Activated T-helper 1 cell treated with anti-CD3 and anti-CD28 coated beads, Interleukin-2, amount 50 U/mL, for 16 hours (primary cell): ENCODE measurements at places on chromosomes 13 and 19.
A peak's percentile ranks its signal among the peaks of the same experiment; 100 is the strongest.

DNA sequence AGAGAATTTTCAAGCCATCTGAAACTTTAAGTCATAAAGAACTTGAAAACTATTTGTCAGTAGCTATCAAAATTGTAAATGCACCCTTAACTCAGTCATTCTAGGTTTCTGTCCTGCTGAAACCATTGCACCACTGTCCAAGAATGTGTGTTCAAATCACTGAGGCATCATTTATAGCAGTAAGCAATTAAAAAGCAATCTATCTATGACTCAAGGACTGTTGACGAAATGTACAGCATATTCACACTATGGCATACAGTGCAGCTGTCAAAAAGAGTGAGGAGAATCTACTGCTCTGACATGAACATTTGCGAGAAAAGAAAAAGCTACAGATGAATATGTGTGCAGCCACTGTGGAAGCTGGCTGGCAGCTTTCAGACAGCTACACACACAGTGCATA is 71.2 kb downstream of the ING1 start:
- DNase-seq: no peak

GRCh38 chr13:35144166-35144890 is 202.3 kb downstream of the NBEA start:
- no peak for DNase-seq

DNA sequence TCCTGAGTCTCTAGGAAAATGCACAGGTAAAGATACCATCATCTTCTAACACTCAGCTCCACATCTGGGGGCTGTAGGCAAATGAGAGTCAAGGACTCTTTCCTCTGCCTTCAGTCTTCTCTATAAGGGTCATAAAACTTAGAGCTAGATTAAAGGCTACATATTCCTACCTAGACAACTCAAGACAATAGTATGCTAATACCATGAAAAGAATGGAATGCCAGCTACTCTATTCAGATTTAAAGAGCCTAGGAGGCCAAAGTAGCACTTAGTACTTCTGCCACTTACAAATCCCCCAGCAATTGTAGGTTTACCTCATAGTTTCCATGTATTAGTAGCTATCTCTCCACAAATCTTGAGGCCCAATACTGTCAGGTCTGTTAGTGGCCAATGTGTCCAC is 453.0 kb downstream of the SLITRK5 start:
- DNase-seq: no peak

GRCh38 chr13:29937379-29937778 is 87.0 kb upstream of the UBL3 start:
- no peak for DNase-seq

DNA sequence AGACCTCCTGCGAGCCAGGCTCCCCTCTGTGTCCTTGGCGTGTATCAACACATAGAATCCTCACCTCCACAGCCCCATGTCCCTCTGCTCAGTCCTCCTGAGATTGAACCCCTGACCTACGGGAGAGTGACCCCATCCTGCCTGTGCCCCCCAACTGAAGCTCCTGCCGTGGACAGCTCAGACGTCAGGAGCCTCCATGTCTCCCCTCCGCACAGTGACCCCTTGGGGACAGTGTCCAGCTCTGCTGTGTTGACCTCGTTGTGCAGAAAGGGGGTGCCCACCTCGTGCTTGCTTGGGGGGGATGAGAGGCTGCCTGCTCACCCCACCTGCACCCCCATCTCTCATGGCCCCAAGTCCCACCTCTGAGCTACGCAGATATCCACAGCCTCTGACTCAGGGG is 490 bp upstream of the SIGLEC9 start:
- no peak for DNase-seq

DNA sequence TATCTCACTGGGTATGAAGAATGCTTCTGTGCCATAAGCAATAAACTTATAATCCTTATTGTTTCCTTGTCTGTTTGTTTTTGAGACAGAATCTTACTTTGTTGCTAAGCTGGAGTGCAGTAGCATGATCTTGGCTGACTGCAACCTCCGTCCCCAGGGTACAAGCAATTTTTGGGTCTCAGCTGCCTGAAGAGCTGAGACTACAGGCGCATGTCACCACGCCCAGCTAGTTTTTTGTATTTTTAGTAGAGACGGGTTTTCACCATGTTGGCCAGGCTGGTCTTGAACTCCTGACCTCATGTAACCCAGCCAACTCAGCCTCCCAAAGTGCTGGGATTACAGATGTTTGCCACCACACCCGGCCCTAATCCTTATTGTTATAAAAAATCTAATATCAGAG is 112.5 kb downstream of the MYO16 start:
- no peak for DNase-seq

DNA sequence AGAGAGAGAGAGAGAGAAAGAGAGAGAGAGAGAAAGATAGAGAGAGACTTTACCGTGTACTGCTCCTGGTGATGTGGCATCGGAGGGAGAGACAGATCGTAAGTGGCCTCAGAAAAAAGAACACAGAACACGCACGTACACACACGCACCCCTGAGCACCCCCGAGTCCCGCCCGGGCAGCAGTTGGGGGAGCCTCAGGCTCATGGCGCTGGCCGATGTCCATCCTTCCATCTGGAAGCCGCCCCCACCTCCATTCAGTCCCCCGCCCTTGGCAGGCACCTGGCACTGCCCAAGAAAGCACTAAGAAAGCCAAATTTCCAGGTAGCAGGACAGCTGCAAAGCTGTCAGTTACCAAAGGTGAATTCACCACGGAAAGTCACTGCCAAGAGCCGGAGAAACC is 116.9 kb downstream of the IER2 start:
- no peak for DNase-seq

GRCh38 chr13:42405665-42406390 is 133.9 kb downstream of the AKAP11 start:
- no peak for DNase-seq

GRCh38 chr19:19670070-19670551 is 1.5 kb downstream of the ZNF101 start:
- DNase-seq: no peak

- peak; percentile 6 for DNase-seq
Observed at GRCh38 chr13:52652980-52653303, 306 bp downstream of the SUGT1 start.

DNA sequence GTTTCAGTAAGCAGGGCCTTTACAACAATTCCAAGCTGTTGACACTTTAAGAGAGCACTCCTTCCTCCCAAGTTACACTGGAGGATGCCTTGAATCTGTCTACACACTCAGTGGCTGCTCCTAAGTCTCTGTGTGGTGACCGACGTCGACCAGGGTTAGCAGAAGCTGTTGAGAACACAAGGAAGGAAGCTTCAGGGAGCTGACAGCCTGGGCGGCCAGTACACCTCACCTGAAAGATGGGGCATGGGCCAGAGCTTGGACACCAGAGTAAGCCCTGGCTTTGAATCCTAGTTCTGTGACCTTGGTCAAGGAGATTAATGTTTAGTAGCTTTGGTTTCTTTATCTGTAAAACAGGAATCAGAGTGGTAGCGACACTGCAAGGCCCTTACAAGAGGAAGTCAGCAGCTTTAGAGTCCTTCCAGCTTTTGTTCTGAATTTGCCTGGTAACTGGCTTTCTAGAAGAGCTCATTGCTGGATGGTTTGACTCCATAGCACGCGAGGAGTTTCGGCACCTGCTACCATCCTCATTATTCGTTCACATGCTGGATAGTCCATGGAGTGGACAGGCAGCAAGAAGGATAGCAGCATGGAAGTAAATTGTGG is 214.2 kb downstream of the FGF9 start:
- no peak for DNase-seq

GRCh38 chr13:27790523-27790922 is 1.8 kb upstream of the GSX1 start:
- no peak for DNase-seq

- no peak for DNase-seq
Observed at GRCh38 chr13:58500938-58501337, 869.4 kb downstream of the PCDH17 start.

GRCh38 chr13:113460064-113460555 is 6.8 kb upstream of the ADPRHL1 start:
- no peak for DNase-seq

DNA sequence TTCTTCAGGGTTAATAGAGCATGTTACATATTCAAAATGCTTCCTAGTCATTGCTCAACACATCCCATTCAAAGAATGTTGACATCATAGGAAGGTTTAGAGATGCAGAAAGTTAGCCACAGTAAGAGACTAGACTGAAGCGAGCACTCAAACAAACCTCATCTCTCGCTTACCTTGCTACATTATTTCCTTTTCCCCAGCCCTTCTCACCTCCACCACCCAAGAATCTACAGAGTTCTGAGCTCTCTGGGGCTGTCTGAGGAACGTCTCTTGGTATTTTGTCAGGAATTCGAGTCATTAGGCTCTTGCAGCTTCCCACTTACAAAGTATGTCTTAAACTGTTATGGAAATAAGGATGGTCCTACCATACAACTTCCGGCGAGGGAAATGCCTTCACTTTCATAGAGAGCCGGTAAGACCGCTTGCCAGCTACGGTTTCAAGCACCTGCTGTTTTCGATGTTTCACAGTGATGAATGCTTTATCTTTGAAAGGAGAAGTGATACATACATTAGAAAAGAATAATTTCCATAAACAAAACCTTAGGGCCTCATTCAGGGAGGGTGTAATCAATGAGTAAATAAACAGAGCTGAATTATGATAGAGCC is 65.1 kb downstream of the FLT1 start:
- no peak for DNase-seq

GRCh38 chr19:55179606-55180484 is at the start of gene SYT5:
TSS of gene SYT5 (minus strand) at chr19:55180289. CDS start at chr19:55179041, 1,248 bp downstream.
- DNase-seq: peak; percentile 37

- DNase-seq: no peak
Observed at GRCh38 chr13:24106429-24106828, 54.1 kb upstream of the SPATA13 start.

GRCh38 chr19:38850436-38850975 is 720 bp upstream of the HNRNPL start:
- peak; percentile 14 for DNase-seq

GRCh38 chr19:49149652-49150105 is 5.5 kb downstream of the HRC start:
- DNase-seq: no peak

DNA sequence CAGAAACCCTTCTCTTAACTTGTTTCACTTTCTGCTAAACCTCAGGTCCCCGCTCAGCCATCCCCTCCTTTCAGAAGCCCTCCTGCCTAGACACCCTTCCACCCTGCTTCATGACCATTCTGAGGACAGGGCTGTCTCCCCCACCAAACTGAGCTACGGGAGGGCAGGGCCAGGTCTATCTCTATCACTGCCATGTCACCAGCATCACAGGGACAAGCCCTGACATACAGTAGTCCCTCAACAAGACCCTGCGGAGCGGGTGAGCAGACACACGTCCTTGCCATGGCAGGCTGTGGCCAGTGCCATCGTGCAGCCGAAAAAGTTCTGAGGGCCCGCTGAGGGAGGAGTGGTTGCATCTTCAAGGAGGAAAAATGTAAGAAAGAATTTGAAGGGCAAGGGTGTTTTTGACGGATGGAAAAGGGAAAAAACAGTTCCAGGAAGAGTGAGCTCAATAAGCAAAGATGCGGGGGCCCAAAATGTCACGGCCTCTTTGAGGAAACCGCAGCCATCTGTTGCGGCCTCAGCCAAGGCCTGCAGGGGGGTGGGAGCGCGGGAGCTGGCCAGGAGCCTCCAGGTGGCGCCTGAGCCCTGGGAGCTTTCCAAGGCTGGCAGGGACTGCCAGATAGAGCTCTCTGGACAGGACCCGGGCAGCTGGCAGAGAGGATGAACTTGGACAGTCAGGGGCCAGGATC is 8.1 kb downstream of the PTGIR start:
- no peak for DNase-seq
